Activated naive CD8-positive, alpha-beta T cell treated with anti-CD3 and anti-CD28 coated beads, Interleukin-2, amount 50 U/mL, for 24 hours (primary cell): ENCODE measurements at places on chromosomes 7 and 10.

- H3K36me3 ChIP-seq, result peaks cover 55% of the 10 kb centered on the region
- H3K27me3 ChIP-seq, result no peaks in the 10 kb centered on the region
- peaks cover 14% of the 10 kb centered on the region for H3K4me1 ChIP-seq
- no peak overlapping the region for H3K27ac ChIP-seq
- H3K4me3 ChIP-seq, result no peak overlapping the region
These were observed 58.6 kb downstream of the R3HCC1L start for GRCh38 chr10:98193037-98193436.

DNA sequence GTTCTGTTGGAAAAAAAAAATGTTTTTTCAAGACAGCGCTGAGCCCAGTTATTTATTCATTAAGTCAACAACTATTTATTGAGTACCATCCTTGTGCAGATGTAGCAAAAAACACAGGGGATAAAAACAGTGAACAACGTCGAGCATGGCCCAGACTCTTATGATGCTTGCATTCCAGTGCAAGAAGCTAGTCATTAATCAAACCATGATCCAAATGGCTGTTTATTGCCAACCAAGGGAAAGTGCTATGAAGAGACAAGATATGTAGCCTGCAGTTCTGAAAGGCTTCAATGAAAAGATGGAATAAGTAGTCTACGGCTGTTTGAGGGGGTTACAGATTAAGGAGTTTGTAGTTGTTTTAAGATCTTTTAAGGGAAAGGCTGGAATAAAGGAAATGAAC is 262.3 kb downstream of the NEBL start:
- H3K4me3 ChIP-seq, result no peak overlapping the region
- no peaks in the 10 kb centered on the region for H3K4me1 ChIP-seq

DNA sequence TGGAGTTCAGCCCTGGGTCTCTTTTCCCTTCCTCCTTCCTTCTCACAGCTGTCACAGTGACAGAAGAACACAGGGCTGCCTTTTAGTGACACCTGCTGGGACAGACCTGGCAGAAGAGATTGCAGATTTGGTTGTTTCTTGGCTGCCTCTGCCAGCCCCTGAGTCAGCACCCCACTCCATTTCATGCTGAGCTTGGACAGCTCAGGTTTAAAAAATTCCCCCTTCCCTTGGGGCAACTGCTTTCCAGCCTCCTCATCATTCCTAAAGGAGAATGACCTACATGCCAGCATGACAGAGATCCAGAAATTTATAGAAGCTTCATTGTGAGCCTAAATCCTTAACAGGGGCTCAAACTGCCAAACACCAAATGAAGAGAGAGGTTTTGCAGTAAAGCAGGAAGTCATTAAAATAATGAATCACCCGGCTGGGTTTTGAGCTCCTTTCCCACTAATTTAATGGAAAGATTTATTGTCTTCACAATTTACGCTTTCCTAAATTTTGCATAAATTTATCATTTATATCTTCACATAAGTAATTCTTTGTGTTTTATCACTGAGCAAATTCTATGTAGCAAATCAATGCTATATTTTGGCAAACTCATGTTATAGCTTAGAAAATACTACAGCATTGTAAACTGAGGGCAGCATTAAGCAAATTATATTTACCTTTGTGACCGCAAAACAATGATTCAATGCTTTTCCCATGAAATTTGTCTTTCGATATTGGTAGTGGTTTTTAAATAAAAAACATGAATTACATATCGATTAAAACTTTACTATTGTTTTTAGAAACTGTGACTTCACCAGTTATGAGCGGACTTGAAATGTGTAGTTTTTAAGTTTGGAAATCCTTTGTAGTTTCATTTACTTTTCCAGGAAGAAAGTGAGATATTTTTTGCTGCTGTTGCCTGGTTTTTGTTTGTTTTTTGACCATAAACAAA is 399.5 kb upstream of the ANKRD30A start:
- H3K4me1 ChIP-seq, result no peaks in the 10 kb centered on the region
- H3K4me3 ChIP-seq, result no peak overlapping the region
- no peak overlapping the region for H3K27ac ChIP-seq
- DNase-seq, result no peak

DNA sequence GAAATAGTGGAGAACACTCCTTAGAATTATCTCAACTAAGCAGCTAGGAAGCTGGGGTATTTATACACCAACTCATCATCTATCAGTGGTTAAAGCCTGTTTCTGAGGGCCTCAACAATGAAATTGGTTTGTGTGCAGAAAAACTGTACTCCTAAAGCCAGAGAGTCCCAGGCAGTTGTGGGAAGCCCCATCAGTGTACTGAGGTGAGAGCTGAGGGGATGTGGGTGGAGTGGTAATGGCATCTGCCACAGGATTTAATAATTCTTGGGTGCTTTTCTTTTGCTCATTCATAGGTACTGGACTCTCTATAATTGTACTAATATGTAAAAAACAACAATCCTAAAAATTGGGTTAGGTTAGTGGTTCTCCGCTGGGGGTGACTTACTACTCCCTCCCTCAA is 267.5 kb downstream of the PTEN start:
- no peaks in the 10 kb centered on the region for H3K36me3 ChIP-seq
- H3K4me1 ChIP-seq, result peaks cover 10% of the 10 kb centered on the region
- no peaks in the 10 kb centered on the region for H3K27me3 ChIP-seq
- no peak overlapping the region for H3K27ac ChIP-seq

- no peaks in the 10 kb centered on the region for H3K36me3 ChIP-seq
- H3K27ac ChIP-seq, result no peak overlapping the region
- peaks cover 21% of the 10 kb centered on the region for H3K27me3 ChIP-seq
These were observed 874 bp downstream of the BAIAP2L1 start for GRCh38 chr7:98399890-98400541.

DNA sequence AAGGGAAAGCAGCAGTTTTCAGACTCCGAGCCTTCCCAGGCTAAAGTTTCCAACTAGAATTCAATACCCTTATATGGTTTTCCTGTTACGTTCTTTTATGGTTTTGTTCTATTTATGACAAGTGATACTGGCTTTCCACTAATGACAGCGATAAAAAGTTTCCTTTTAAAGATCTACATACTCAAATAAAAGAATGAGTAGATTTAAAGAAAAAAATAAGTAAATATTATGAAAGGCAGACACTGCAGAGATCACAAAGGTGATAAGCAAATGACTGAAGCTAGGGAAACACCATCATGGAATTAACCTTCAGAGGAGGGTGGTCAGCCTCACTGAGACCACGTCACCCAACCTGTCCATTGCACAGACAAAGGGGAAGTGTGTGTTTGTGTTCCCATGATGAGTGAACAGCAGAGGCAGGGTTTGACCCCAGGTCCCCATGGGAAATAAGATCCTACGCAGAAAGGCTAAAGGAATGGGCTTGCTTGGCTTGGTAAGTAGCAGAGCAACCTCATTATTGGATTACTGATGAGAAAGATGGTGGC is 4.0 kb downstream of the VSIR start:
- peak overlapping the region; percentile 87 for H3K4me3 ChIP-seq
- H3K4me1 ChIP-seq, result peaks cover 85% of the 10 kb centered on the region
- peak overlapping the region; percentile 95 for H3K27ac ChIP-seq
- H3K36me3 ChIP-seq, result peaks cover 47% of the 10 kb centered on the region
- no peak for DNase-seq

GRCh38 chr10:104546756-104547155 is 94.3 kb upstream of the SORCS3 start:
- no peaks in the 10 kb centered on the region for H3K4me1 ChIP-seq
- H3K36me3 ChIP-seq, result no peaks in the 10 kb centered on the region

DNA sequence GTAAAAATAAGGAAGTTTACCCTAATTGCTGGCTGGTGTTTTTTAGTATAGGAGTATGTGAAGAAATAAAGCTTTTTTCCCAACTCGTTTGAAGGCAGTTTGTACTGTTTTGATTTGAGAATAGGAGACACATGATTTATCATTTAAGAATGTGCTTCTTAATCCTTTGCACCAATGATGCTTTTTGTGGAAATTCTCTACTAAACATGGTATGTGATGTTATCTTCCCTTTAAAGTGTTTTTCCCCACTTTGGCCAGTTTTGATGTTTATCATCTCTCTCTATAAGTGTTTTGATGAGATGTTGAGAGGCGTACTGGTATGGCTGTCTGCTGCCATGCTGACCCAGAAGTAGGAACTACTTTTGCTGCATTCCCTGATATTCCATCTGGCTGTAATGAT is 85.1 kb downstream of the SUGCT start:
- no peaks in the 10 kb centered on the region for H3K27me3 ChIP-seq
- no peaks in the 10 kb centered on the region for H3K4me1 ChIP-seq
- H3K4me3 ChIP-seq, result no peak overlapping the region
- H3K27ac ChIP-seq, result no peak overlapping the region
- DNase-seq, result no peak
- no peaks in the 10 kb centered on the region for H3K36me3 ChIP-seq

GRCh38 chr7:17300437-17300836 is 2.0 kb downstream of the AHR start:
- peaks cover 51% of the 10 kb centered on the region for H3K4me1 ChIP-seq
- peak overlapping the region; percentile 86 for H3K27ac ChIP-seq
- peaks cover 2% of the 10 kb centered on the region for H3K36me3 ChIP-seq
- no peak for DNase-seq

- H3K4me1 ChIP-seq, result peaks cover 33% of the 10 kb centered on the region
- H3K4me3 ChIP-seq, result no peak overlapping the region
- DNase-seq, result no peak
- no peak overlapping the region for H3K27ac ChIP-seq
- H3K27me3 ChIP-seq, result no peaks in the 10 kb centered on the region
- H3K36me3 ChIP-seq, result peaks cover 12% of the 10 kb centered on the region
These were observed 83.5 kb upstream of the IKZF1 start for GRCh38 chr7:50221028-50221427.

DNA sequence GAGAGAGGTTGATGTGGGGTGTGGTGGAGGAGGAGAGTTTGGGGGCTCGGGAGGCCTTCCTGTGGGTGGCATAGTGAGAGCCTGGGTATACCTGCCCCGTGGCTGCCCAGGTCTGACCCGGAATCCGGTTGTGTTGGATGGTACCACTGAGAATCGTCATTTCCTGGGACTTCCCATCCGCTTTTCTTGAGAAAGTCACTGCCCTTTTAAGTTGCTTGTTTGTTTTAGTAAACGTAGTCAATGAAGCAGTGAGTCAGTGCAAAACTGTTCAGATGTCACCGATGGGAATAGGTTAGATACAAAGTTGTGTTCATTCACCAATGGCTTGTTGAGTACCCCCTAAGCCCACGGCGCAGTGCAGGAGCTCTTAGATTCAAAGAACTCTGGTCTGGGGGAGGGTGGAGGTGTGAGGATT is 285.8 kb downstream of the CAMK1D start:
- H3K36me3 ChIP-seq, result no peaks in the 10 kb centered on the region
- H3K4me1 ChIP-seq, result peaks cover 43% of the 10 kb centered on the region
- peak; percentile 23 for DNase-seq
- H3K27ac ChIP-seq, result peak overlapping the region; percentile 82
- H3K27me3 ChIP-seq, result no peaks in the 10 kb centered on the region
- H3K4me3 ChIP-seq, result peak overlapping the region; percentile 41

GRCh38 chr10:77247031-77247990 is 390.3 kb downstream of the KCNMA1 start:
- no peaks in the 10 kb centered on the region for H3K36me3 ChIP-seq
- no peak overlapping the region for H3K4me3 ChIP-seq
- no peak for DNase-seq
- H3K27ac ChIP-seq, result no peak overlapping the region
- peaks cover 12% of the 10 kb centered on the region for H3K4me1 ChIP-seq

GRCh38 chr10:125222515-125223308 is 62.3 kb upstream of the CTBP2 start:
- H3K4me1 ChIP-seq, result no peaks in the 10 kb centered on the region
- H3K27me3 ChIP-seq, result peaks cover 6% of the 10 kb centered on the region
- no peak overlapping the region for H3K4me3 ChIP-seq
- no peak for DNase-seq
